Putamen (tissue), 1 donor: ENCODE measurements at places on chromosomes 6 and 20.

DNA sequence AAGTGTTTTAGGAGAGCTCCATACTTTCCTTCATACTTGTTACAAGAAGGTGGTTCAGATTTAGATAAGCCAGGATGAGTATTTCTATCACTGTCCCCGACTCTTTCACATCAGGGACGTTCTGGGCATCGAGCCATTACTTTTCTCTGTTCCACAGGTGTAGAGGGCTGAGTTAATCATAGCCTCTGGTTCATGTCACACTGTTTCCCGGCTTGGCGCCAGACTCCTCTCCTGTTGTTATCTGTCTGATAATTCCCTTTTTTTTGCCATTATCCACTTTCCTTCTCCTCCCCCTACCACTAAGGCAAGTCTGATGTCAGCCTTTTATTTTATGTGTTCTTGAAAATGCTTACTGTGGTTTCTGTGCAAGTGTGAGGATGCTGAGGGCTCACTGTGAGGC, 593.4 kb downstream of the UTRN start:
- DNase-seq, result no peak

DNA sequence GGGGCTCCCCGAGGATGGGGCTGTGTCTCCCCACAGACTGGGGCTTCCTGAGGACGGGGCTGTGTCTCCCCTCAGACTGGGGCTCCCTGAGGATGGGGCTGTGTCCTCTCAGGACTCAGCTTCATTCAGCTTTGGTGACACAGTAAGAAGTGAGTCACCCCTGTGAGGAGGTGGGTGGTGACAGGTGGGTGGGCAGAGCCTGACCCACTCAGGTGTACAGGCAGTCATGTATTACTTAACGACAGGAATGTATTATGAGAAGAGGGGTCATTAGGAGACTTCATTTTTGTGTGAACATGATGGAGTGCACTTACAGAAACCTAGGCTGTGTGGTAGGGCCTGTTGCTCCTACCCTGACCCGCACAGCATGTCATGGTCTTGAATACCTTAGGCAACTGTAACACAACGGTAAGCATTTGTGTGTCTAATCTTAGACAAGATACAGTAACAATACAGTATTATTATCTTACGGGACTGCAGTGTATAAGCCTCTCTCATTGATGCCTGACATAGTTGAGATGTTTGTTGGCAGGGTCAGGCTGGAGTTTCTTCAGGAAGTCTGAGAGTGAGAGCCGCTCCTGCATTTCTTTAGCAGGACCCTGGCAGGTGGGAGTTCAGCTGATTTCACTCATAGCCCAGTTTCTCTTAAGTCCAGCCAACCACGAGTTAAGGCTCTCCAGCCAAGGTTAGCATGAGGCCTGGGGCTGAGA, 10.9 kb upstream of the PGC start:
- no peak for DNase-seq

GRCh38 chr6:52815167-52816092, 11.8 kb upstream of the GSTA1 start:
- DNase-seq, result peak; percentile 4

DNA sequence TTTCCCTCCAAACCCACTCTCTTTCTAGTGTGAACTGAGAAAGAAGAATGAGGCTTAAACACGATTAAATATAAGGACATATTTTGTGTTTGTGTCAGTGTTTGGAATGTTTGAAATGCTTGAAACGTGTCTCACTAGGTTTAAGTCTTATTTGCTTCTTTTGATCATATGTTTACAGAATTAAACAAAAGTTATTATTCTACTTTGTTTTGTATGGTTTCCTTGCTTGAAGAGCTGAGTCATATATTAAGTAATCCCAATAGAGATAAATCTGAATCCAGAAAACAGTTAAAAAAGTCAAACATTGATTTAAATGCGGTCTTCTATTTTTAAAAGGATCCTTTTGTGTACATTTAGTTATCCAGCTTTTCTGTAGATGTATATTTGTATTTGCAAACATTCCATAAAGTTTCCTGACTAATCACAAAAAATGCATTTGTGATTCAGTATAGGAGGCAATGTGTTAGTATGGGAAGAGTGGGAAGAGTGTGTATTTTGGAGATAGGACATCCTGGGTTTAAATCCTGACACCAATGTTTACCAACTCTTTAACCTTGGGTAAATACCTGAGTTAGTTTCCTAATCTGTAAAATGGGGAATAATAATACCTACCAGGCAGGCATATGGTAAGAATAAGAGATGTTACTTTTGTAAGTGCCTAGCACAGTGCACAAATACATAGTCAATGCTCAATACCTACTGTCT, 72.9 kb downstream of the TSBP1 start:
- no peak for DNase-seq

DNA sequence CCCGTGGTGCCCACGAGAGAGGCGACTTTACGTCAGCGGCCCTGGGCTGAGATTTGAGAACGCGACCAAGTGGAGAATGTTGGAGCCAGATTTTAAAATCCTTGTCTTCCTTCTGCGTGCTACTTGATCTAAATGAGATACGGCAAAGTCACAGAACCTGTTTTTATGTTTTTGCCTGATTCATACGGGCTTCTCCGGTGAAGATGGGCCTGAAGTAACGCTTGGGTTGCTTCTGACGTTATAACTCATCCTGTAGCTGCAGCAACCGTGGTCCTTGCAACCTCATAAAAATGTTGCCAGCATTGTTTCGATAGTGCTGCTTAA, 462 bp upstream of the SLC35B3 start:
- DNase-seq, result no peak

DNA sequence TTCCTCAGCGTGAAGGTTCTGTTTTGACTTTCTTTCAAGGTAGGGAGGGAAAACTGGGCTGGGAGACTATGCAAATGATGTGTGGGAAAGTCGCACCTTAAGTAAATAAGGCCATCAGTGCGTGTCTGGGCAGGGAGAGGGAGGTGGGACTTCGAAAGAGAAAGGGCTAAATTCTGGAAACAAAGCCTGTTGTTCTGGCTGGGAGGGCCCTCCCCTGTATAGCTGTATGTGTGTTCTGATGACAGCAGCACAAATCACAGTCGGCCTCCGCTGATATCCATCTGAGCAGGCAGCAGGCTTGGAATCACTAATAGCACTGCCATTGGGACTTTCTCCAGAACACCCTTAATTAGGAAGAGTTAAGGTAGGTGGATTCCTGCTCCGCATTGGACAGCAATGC, 19.2 kb downstream of the JAG1 start:
- no peak for DNase-seq

- no peak for DNase-seq
Observed at GRCh38 chr20:34318609-34319443, 15.7 kb upstream of the AHCY start.

- DNase-seq, result no peak
Observed at GRCh38 chr6:148831064-148831463, 84.2 kb downstream of the UST start.

DNA sequence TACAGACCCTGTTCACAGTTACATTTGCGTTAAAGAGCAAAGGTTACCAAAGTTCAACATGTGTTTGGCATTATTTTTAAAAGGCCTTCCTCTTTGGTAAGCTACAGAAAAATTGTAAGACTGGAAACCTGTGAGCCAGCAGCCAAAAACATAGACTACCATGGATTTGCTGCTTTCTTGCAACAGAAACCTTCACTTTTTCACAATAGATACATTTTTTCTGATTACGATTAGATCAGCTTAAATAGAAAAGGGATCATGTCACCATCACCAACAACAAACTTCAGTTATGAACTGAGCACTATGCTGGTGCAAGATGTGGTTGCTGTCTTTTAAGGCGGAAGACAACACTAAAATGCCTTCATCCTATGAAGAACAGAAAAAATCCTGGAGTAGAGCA, 112.3 kb upstream of the MARCKS start:
- no peak for DNase-seq

DNA sequence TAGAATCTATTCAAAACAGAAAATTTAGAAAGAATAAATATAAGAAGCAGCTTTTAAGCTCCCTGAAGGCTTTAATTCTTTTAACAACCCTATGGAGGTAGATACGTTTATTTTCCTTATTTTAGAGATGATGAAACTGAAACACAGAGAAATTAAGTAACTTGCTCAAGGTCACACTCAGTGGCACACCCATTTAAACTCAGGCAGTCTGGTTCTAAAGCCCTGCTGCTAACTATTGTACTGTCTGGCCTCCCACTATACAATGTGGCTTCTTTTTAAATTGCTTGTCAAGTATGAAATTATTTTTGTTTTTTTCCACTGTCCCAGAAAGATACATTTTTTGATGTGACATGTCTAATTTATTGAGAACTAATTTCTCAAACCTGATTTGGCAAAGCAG, 55.7 kb downstream of the FAM217A start:
- DNase-seq, result no peak

- no peak for DNase-seq
Observed at GRCh38 chr20:58523072-58523970, 8.1 kb upstream of the APCDD1L start.

DNA sequence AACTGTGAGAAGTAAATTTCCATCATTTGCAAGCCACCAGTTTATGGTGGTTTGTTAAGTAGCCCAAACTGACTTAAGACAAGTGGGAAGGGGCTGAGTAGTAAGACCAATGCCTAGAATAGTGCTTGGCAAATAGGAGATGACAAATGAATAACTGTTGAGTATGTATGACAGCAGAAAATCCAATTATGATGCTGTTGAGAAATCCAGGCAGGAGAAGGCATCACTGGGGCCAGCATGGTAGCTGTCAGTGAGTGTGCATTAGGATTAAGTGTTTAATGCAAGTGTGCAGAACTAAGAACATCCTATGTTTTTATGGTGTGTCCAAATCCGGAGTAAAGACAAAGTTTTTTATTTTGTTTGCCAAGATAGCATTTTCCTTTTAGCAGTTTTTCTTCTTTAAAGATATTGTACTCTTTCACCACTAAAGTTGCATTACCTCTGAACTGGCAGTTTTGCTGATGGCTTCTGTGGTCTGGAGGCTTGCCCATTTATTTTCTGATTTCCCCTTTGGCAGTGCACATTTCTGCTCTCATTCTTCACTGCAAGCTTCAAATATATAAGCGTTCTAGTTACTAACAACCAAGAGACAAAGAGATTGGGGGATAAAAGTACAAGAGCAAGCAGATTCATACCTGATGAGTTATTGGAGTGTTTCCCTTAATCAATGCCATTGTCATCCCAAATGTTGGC, 289.7 kb downstream of the KCNQ5 start:
- DNase-seq, result no peak

DNA sequence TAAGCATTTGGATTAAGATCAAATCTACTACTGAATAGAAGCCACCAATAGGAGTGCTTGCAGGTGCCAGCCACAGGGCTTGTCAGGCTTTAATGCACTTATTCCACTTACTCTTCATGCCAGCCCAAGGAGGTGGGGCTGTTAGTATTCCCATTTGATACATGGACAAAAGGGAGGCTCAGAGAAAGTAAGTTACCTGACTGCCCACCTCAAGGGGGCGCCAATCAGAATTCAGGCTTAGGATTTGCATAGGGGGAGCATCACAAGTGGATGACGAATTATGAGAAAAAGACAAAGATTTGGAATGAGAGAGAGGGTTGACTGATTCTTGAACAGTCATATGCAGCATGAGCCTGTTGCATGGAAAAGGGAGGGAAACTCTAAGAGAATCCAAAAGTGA, 188.4 kb upstream of the TSHZ2 start:
- no peak for DNase-seq

- no peak for DNase-seq
Observed at GRCh38 chr6:49423817-49424216, 39.2 kb downstream of the MMUT start.

GRCh38 chr6:123171341-123172115, 175.5 kb downstream of the CLVS2 start:
- DNase-seq, result no peak

- DNase-seq, result no peak
Observed at GRCh38 chr20:32112841-32113240, 3.3 kb downstream of the TM9SF4 start.

DNA sequence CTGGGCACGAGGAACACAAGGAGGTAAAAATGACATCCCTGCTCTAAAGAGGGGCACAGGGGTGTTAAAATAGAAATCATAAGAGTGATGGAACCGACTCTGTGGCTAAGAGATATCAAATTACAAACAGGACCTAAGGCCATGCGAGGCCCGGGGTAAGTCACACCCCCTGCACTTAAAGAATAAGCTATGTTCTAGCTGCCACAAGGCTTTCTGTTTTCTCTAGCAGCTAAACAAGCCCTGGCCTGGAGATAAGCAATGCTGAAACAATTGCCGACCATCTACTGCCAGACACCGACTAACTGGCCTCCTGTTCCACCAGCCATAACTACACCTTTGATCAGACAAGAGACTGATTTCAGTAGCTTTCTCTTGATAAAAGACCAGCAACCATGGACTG, 32.4 kb downstream of the MDGA1 start:
- DNase-seq, result no peak

GRCh38 chr20:25083141-25083772, 1.3 kb upstream of the VSX1 start:
- DNase-seq, result no peak

GRCh38 chr6:16872543-16873235, 111.4 kb upstream of the ATXN1 start:
- no peak for DNase-seq

GRCh38 chr6:26284537-26285142, 80.4 kb upstream of the BTN3A2 start:
- peak; percentile 28 for DNase-seq

GRCh38 chr6:36800223-36801076, 38.8 kb downstream of the CPNE5 start:
- DNase-seq, result no peak

- DNase-seq, result no peak
Observed at GRCh38 chr6:112311950-112312547, 35.1 kb upstream of the RFPL4B start.

DNA sequence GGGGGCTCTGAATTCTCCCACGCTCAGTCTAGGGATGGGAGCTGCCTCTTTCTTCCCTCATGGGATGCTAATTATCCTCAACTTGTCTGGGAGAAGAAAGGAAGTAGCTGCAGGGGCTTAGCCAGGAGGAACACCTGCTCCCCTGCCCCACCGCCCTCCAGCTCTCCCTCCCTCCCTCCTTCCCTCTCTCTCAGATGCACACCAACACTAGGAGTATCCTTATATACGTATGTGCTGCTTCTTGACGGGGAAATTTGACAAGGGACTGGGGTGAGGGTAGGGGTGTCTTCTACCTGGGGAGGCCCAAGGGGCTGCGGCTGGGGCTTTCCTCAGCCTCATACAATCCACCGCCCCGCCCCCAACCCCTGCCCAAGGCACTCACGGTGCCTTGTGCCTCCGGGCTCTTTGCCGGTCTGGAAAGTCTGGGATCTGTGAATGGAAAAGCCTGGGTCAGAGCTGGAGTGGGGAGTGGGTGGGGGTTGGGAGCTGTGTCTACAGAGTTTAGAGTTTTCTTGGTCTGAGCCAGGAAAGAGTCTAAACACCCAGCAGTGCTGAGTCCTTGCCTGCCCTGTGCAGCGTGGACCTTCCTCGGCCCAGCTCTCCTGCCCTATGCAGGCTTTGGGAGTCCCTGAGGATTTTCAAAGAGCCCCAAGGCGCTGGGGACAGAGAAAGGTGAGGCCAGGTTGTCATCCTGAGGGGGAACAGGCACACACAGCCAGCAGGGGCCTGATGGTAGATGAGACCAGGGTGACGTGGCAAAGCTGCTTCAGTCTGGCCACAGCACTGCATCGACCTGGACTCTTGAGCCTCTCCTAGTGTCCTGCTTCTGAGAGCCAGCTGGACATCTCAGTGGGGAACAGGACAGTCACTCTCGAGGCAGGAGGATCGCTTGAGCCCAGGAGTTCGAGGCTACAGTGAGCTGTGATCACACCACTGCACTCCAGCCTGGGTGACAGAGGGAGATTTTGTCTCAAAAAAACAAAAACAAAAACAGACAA, 29.3 kb upstream of the EMILIN3 start:
- DNase-seq, result no peak
